Foreskin keratinocyte (primary cell): ENCODE measurements at places on chromosomes 3 and 15. TPM values are rescaled to one million over a fixed set of nuclear protein-coding genes. Genes with fewer than 3 reads are reported as not detected.

The CAV3 gene
- total RNA-seq, result not detected in 2 replicates

The ZBBX gene
- not detected in 2 replicates for total RNA-seq

The RYR3 gene
- under 0.01 TPM in 2 replicates for total RNA-seq

DNA sequence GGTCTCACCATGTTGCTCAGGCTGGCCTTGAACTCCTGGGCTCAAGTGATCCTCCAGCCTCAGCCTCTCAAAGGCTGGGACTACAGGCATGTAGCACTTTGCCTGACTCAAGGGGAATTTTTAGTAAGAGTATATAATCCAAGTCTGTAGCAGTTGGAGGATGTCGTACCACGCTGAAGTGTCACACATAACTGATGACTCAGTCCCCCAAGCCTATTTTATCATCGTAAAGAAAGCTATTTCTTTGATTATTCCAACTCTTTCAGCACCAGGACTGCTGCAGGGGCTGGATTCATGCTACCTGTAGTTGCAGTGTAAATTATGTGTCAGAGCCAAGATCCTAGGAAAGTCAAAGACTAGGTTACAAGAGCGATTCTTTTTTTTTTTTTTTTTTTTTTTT lies 1.4 kb upstream of the PRKCI start:
- peak; percentile 46 for DNase-seq

DNA sequence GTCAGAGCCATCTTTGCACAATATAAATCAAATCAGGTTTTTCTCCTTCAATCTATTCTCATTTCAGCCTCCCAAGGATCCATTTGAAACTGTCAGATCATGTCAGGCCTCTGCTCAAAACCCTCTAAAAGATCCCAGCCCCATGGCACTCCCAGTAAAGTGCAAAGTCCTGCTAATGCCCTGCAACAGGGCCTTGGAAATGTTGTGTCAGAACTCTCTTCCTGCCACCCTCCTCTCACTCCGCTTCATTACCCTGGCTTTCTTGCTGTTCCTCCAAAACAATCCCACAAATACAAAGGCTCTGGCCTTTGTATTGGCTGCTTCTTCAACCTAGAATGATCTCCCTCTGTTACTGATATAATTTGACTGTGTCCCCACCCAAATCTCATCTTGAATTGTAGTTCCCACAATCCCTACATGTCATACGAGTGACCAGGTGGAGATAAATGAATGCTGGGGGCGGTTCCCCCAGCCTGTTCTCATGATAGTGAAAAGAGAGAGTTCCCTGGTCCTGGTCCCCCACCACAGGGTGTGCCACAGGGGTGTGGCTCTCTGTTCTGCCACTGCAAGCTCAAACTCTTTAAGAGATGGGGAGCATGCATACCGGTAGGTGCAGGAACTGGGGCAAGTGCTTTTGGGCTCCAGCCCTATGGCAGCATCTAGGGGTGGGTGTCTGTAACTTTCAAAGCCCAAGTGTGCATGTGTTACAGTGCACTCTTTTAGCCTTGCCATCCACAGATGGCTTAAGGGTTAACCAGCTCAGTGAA lies 22.9 kb upstream of the TRA2B start:
- no peak for DNase-seq

- no peak for DNase-seq
These were observed 341.4 kb downstream of the NAALADL2 start for GRCh38 chr3:175200391-175201095.

DNA sequence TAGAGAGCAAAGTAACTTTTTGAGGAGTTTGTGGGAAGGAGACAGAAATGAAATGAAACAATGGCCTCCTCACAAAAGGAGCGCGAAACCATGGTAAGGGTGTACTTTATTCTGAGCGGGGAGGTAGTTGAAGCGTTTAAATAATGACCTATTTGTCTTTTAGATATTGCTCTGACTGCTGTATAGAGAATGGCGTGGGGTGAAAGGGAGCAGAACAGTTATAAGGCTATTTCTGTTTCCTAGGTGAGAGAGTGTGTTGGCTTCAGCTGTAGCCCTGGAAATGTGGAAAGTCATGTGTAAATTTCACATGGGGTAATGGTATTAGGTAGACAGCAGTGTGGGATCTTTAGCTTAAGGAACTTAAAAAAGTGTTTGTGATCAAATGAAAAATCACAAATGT lies 54.9 kb downstream of the CNTN4 start:
- DNase-seq, result no peak

DNA sequence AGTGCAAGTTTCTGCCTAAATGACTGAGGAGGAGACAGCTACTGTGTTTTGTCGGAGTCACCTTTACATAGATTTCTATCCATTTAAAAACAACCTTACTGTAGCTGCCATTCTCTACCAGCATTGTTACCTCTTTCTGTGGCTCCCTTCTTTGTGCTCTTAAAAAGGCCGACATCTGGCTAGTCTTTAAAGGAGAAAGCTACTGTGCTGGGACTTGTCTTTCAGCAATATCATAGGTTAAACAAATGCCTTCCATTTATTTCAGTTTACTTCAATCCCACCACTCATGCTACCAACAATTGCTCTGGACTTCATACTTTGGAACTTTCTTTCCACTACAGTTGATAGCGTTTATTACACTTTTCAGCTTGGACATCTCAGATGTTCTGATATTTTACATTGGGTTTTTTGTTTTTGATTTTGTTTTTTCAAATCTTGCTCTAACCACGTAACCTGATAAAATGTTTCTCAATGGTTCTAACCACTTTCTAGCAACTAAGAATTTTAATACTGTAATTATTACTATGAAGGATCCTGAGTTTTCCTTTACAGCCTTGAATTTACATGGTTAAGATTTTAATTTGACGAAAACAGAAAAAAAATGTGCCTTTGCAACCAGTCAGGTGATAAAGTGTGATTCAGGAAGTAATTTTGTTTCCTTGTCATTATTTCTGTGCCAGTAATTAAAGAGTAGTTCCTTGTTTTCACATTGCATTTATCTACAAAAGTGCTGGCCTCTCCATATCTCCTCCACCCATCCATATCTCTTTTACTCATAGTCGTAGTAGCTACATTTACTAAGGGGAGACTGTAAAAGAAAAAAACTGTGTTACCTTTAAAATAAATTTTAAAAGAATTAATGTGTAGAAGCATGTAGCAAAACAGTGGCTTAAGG lies 1.3 kb upstream of the CBLB start:
- DNase-seq, result no peak
